Daoy (cell line): ENCODE measurements at places on chromosomes 5 and 9.

- no peak for DNase-seq
Measured at GRCh38 chr5:3709068-3709716, 113.6 kb downstream of the IRX1 start.

GRCh38 chr5:17276445-17276844 lies 59.0 kb downstream of the BASP1 start:
- no peak for DNase-seq

- no peak for DNase-seq
Measured at GRCh38 chr9:123174887-123175518, 93.4 kb downstream of the STRBP start.

DNA sequence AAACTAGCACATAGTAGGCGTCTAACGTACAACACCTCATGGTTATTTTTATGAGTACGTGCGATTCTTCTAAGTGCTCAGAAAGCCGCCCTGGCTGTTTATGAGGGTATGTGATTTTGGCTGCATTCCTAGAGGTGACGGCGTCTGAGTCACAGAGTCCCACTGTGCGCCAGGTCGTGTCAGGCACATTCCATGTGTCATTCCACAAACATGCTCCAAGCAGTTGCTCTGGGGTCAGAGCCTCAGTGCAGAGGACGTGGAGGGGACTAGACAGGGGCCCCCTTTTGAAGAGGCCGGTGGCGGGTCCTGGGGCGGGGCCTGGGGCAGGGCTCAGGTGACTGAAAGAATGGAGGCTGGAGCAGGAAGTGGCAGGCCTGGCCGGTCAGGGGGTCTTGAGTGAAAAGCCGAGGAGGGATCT lies 51.9 kb downstream of the NEK6 start:
- DNase-seq = peak; percentile 99

- DNase-seq = peak; percentile 46
Measured at GRCh38 chr9:91162784-91163443, 198.8 kb downstream of the AUH start.

DNA sequence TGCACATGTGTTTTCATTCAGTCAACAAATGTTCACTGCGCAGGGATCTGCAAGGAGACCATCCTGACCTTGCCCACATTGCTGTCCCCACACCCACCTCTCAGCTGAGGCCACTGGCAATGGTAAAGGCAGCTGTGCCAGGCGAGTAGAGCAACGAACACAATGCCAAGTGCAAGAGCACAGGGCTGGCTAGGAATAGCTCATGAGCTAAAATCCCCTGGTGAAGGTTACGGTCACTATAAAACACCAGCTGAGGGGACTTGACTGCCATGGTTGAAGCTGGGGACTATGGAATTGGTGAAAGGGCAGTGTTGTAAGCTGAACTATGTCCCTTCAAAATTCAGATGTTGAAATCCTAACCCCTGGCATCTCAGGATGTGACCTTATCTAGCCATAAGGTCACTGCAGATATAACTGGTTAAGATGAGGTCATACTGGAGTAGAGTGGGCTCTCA lies 96.1 kb downstream of the OTULIN start:
- DNase-seq = no peak

- no peak for DNase-seq
Measured at GRCh38 chr5:39102684-39103155, 28.5 kb upstream of the RICTOR start.

DNA sequence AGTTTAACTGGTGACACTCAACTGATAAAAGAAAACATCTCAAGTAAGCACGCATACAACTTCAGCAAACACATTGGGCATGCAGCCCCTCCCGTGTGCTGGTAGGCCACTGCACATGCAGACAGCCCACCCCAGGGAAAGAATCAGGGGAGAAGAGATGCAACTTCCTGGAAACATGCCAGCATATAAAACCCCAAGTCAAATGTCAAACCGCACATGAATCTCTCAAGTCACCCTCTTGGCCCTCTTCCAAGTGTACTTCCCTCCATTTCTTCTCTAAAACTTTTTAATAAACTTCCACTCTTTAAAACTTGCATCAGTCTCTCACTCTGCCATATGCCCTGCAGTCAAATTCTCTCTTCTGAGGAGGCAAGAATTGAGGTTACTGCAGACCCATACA lies 732.7 kb downstream of the SEMA5A start:
- no peak for DNase-seq

DNA sequence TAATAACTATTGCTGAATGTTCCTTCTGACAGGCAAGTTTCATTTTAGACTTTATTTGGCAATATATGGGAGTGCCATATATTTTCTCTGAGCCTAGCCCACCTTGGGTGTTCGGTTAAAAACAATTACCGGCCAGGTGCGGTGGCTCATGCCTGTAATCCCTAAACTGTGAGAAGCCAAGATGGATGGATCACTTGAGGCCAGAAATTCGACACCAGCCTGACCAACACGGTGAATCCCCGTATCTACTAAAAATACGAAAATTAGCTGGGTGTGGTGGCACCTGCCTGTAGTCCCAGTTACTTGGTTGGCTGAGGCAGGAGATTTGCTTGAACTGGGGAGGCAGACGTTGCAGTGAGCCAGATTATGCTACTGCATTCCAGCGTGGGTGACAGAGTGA lies 47.9 kb downstream of the TNFSF15 start:
- DNase-seq = no peak

DNA sequence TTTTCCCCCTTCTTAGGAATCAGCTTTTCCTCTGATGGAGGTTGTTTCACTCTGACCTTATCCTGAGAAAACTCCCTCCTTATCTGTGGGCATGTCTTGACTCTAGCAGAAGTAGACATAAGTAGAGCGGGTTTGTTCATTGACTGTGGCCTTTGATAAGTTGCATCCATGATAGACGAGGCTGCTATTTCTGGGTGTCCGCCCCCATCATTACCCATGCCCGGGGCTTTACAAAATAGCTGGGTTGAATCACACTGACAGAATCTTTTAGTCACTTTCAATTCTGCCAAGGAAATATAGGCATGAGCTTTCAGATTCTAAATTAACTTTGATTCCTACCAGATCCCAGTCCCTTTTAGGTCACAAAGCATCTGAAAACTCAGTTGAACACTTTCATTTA lies 223.8 kb downstream of the SEC61B start:
- DNase-seq = no peak

- DNase-seq = peak; percentile 78
Measured at GRCh38 chr5:122121479-122122465, 7.6 kb upstream of the ZNF474 start.

DNA sequence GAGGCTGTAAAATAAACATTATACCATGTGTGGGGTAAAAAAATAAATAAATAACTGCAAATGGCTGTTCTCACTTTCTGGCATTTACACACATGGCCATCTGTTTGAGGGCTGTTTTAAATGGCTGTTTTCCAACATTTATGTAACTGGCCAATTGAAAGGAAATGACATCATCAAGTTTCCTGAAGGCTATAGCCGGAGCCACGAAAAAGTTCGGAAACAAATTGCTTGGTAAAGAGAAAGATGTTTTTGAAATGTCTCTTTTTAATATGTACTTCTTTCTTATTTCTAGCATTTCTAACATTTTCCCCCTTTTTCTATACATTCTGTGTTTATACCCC lies 95.4 kb upstream of the DAB2 start:
- DNase-seq = peak; percentile 59

DNA sequence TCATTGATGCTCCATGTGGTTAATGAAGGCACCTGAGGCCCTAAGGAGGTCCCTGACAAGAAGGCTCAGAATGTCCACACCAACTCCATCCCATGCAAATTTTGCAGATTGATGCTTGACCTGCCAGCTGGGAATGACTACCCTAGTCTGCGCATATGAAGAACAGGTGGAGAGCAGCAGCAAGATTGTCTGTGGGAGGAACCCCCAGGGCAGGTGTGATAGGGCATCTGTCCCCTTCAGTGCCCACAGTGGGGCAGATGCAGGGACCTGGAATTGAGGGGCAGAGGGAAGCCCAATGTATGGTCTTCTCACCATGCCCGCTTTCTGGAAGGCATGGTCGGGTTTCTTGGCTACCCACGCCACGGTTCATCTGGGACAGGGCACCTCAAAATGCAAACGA lies 79.6 kb downstream of the MACROH2A1 start:
- DNase-seq = no peak

- no peak for DNase-seq
Measured at GRCh38 chr5:74123929-74124328, 497.9 kb downstream of the ARHGEF28 start.

GRCh38 chr9:92968081-92968480 lies 20.8 kb downstream of the FGD3 start:
- no peak for DNase-seq

DNA sequence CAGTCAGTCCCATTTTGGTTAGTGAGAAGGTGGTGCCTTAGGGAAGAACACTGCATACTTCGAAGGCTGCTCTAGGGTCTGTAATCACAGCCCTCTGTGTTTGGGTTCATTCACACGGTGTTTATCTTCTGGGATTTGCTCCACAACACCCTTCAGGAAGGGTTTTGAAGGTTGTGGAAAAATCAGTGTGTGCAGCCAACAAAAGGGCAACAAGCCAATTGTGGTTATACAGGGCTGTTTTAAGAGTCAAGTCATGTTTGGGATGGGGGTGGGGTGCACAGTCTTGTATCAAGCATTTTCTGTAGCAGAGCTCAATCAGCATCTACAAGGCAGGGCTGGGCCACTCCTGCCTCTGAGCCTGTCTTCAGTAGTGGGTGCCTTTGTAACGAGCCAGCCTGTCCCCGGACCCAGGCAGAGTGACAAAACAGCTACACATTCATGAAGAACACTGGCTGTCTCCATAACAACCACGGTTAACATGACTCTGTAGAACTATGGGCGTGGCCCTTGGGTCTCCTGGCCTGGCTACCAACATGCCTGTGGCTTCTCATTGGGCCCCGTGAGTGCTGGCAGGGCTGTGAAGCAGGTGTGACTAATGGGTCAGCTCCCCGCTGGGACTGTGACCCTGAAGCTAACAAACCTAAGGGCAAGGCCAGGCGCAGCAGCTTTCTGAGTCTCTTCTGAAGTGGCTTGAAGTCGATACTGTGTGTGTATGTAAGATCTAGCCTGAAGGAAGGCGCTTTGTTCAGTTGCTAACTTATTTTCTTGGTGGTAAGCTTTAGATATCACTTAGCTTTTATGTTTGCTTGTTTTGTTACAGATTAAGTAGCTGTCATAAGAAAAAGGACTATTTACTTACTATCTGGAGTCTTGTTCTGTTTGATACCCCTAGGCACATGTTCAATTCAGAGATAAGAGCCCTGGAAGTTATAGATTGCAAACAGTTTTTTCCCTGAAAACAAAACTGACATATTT lies 27.9 kb upstream of the GOLM1 start:
- peak; percentile 97 for DNase-seq

DNA sequence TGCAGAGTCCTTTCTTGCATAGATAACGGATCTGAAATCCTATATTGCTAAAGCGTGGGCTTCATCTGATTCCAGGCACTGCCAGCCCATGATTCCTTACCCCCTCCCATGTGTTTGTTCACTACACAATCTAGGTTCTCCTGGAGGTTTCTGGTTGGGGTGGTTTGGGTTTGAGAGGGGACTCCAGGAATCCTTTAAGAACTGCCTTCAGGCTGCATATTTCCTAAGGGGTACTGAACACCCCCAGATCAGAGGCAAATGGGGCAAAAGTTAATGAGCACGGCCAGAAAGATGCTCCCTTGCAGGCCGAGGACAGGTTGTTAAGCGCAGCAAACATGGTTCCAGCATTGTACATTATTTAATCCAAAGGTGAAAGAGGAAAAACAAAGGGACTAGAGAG lies 9.9 kb downstream of the NR2F1 start:
- DNase-seq = no peak

DNA sequence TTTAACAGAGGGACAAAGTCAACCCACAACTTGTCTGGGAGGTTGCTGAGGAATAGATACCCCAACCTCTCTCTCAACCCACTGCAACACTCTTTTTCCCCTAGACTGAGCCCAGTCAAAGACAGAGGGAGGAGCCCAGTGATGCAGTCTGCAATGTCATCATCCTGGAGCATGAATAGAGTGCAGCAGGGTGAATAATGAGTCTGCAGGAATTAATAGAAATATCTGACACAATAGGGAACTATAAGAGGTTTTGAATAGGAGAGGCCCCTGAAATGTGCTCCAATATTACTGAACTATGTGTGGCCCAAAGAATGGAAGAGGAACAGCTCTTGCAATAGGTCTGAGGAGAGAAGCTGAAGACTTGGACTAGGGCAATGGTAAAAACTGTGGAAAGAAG lies 59.1 kb downstream of the PDCD1LG2 start:
- DNase-seq = no peak

- DNase-seq = no peak
Measured at GRCh38 chr5:173790177-173790719, 97.9 kb upstream of the CPEB4 start.

GRCh38 chr9:2241461-2241835 lies 226.3 kb downstream of the SMARCA2 start:
- DNase-seq = peak; percentile 73

DNA sequence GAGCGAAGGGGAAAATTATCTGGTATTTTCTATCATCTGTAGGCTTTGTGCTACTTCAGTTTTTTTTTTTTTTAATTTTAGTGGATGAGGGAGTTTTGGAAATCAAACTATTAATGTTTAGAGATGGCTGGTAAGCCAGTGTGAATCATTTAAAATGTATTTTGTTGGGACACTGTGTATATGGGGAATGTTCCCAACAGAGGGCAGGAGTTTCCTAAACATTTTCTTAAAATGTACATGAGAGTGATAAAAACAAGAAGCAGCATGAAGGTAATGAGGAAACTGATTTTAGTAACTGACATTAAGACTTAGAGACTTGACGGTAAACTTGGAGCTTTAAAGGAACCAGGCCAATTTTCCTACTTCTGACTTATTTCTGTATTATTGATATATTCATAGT lies 68.2 kb upstream of the ITGA2 start:
- no peak for DNase-seq

GRCh38 chr9:6733831-6734230 lies 23.9 kb upstream of the KDM4C start:
- no peak for DNase-seq

GRCh38 chr5:157997991-157998504 lies 139.1 kb upstream of the CLINT1 start:
- DNase-seq = peak; percentile 25

- DNase-seq = no peak
Measured at GRCh38 chr5:14675865-14676300, 11.4 kb downstream of the OTULIN start.

DNA sequence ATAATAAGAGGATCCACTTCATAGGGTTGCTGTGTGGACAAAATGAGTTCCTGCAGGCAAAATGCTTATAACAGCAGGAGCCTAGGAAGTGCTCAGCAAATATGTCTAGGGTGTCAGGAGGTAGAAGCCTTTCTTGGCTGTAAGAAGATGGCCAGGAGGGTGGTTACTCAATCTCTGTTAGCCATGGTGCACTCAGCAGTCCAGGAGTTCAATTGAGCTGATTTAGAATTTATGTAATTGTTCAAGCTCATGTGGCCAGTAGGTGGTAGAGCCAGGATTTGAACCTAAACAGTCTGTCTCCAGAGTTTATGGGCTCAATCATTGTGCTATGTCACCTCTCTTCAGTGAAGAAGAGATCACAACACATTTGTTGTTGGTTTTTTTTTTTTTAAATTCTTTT lies 381.2 kb downstream of the KIF4B start:
- DNase-seq = no peak

- DNase-seq = no peak
Measured at GRCh38 chr9:88544245-88544644, 9.3 kb downstream of the NXNL2 start.
